RCC 7860 (cell line): ENCODE measurements at places on chromosomes 13 and 19.

GRCh38 chr19:5250127-5250659 is 90.4 kb downstream of the PTPRS start:
- DNase-seq: no peak

- DNase-seq: no peak
Observed at GRCh38 chr19:14868497-14868896, 17.4 kb downstream of the OR7A17 start.

DNA sequence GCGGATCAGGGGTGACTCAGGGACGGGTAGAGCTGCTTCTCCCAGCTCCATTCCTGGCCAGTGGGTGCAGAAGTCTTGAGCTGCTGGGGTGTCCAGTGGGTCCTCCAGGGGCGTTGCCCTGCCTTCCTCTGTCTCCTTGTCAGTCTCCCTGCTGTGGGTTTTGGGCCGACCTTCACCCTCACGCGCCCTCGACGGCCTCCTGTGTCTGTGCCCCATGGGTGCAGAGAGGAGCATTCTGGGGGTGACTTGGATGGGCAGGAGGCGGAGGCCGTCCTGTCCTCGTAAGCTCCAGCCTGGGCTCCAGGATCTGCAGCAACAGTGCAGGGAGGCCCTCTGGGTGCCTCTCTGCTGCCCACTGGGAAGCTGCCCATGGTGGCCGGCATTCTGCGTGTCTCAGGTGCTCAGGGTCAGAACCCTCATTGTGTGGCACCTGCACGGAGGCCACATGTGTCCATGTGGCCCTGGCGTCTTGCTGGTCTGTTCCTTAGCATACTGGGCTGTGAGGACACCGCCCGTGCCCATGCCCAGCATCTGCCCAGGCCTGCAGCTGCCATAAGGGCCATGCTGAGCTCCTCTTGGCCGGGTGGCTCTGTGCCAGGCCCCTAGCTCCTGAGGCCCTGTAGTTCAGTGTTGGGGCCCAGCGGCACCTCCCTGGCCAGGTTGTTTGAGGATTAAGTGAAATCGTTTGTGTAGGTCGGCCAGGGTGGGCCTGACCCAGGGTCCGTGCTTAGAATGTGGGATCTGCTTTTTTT is 17.3 kb downstream of the DOT1L start:
- DNase-seq: no peak

- DNase-seq: no peak
Observed at GRCh38 chr13:73985783-73986182, 148.4 kb downstream of the KLF12 start.

DNA sequence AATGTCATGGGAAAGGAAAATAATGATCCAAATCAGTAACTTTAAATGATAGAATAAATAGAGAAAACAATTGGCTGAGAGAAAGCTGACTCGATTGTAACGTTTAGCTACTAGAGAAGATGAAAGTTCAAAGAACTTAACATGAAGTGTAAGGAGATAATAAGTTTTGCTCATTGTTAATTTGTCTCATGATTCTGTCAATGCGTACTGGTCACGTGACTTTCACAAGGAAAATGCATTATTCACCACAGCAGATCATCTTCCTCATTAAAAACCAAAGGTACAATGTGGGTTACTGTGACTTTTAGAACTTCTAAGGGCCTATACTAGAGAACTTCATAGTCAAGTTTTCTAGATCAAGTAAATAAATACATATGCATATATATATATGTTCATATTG is 1207.2 kb downstream of the EFNB2 start:
- no peak for DNase-seq

- no peak for DNase-seq
Observed at GRCh38 chr19:54099190-54099902, 1.3 kb downstream of the OSCAR start.

GRCh38 chr19:23460656-23461055 is 65.4 kb upstream of the ZNF91 start:
- DNase-seq: peak; percentile 8

- no peak for DNase-seq
Observed at GRCh38 chr19:13033244-13033643, 38.0 kb downstream of the NFIX start.

DNA sequence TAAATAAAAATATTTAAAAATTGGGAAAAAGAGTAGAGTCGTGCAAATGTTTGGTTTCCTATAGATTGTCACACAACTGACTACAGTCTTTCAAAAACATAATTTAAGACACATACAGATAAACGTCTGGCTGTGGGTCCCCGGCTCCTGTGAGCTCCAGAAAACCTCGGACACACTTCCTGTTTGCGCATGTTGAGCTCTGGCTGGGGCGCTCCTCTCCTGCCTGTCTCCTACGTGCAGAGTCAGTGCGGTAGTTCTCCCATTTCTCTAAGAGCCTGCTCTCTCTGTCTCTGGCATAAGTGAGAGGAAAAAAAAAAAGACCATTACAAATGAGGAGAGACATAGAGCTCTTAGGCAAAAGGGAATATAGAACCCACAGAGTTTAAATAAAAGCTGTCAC is 128.2 kb upstream of the OBI1 start:
- no peak for DNase-seq

GRCh38 chr19:36436531-36436930 is 18.1 kb upstream of the ZFP82 start:
- no peak for DNase-seq

GRCh38 chr13:59532405-59532804 is 631.3 kb downstream of the DIAPH3 start:
- DNase-seq: no peak

DNA sequence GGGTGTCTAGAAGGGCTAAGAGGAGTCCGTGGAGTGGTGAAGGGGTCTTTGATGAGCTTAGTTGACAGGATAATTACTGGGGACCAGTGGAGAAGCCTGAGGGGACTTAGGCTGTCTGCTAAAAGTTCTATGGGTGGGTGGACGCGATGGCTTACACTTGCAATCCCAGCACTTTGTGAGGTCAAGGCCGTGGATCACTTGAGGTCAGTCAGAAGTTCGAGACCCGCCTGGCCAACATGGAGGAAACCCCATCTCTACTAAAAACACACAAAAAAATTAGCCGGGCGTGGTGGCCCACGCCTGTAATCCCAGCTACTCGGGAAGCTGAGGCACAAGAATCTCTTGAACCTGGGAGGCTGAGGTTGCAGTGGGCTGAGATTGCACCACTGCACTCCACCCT is 2.8 kb upstream of the GSK3A start:
- DNase-seq: no peak

DNA sequence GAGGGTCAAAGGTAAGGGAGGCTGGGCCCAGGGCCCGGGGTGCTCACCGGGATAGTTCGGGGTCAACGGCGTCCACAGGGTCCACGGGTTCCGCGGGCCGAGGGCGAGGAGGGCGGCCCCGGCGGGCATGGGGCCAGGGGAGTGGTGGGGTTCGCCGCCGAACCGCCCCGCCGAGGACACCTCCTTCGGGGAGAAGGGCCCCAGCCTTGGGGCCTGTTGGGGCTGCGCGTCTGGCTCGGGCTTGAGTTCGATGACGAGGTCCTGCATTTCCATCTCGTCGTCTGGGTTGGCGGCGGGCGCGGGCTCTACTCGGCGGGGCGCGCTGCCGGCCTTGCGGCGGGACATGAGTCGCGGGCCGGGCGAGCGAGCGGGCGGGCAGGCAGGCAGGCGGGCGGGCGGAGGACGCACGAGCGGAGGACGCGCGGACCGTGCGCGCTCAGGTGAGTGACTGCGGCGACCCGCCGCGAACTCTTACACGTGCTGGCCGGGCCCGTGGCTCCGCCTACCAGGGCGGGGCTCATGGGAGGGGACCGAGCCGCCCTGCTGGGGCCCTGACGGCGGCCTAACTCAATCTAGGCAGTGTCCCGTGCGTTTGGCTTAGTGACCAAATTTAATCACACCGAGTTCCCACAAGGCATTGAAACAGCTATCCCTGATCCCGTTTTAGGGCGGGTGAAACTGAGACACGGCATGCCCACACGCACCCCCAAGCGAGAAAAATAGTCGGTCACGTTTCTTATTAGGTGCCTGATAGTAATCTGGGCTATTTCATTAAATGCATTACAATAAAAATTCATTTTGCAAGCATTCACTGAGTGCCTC is at the start of gene ZNF296:
Gene ZNF296 (minus strand): TSS at position 450 of the 822 bp plus-strand sequence. CDS start 105 bp downstream, at position 345.
- DNase-seq: peak; percentile 47

GRCh38 chr13:97726664-97727280 is 226.7 kb upstream of the IPO5 start:
- DNase-seq: no peak

DNA sequence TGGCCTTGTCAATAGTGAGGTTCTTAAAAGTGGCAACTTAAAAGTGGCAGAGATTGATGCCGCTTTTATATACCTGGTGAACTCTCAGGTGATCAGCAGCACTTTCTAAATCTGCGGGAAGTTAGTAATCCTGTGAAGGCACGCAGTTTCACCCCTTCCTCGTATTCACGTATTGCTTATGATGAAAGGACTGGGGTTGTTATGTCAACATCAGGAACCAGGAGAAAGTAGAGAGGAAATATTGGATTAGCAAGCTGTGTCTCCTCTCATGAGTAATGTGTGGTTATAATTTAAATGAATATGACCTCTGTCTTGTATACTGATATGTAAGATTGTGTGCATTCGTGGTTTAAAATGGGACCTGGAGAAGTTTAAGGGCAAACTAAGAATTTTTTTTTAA is 544.6 kb downstream of the SLITRK6 start:
- DNase-seq: no peak

- no peak for DNase-seq
Observed at GRCh38 chr13:99548448-99548847, 47.2 kb downstream of the TM9SF2 start.

DNA sequence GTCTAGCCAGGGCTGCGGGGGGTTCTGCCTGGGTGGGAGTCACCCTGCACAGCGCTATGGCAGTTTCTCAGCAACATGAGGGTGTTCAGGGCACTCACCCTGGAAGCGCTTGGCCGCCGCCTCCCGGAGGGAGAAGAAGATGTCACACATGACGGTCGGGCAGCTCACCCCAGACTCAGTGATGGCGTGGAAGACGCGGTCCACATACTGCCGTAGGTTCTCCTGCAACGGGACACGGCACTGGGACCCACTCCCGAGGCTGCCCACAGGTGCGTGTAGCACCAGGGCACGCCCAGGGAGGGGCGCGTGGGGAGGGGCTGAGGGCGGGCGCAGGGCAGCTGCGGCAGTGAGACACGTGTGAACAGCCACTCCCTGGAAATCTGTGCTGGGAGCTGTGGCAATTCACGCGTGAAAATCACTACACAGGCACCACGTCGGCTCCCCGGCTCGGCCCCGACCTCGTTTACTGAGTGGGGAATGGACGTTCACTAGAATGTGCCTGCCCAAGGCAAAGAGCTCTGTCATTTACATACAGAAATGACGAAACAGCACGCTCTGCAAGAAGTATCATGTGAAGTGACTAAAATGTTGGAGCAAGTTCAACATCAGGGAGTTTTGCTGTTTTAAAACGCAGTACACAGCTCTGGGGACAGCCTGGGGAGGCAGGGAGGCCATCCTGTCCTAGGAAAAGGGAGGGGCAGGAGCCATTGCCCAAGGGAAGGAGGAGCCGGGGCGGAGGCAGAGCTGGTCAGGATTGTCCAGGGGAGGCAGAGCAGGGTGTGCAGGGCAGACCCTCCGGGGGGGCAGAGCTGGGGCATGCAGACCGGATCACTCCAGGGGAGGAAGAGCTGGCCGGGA is 41.5 kb upstream of the C13orf46 start:
- DNase-seq: no peak

DNA sequence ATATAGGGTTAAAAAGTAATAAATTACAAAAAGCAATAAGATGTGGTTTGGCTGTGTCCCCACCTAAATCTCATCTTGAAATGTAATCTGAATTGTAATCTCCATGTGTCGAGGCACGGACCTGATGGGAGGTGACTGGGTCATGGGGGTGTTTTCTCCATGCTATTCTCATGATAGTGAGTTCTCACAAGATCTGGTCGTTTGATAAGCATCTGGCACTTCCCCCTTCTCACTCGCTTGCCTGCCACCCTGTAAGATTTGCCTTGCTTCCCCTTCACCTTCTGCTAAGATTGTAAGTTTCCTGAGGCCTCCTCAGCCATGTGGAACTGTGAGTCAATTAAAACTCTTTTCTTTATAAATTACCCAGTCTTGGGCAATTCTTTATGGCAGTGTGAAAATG is 577.4 kb downstream of the TBC1D4 start:
- DNase-seq: no peak

DNA sequence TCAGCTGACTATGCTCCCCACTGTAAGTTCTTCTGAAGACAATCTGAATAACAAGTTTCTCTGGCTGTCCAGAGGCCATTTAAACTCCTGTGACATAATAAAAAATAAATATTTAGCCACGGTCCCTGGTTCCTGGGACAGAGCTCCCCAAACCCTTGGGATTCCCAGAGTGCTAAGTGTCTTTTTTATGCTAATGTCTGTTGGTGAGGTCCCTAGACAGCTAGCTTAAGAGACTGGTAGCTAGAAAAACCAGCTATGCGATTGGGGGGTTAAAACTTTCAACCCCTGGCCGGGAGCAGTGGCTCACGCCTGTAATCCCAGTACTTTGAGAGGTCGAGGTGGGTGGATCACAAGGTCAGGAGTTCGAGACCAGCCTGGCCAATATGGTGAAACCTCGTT is 5.9 kb downstream of the EPSTI1 start:
- no peak for DNase-seq

DNA sequence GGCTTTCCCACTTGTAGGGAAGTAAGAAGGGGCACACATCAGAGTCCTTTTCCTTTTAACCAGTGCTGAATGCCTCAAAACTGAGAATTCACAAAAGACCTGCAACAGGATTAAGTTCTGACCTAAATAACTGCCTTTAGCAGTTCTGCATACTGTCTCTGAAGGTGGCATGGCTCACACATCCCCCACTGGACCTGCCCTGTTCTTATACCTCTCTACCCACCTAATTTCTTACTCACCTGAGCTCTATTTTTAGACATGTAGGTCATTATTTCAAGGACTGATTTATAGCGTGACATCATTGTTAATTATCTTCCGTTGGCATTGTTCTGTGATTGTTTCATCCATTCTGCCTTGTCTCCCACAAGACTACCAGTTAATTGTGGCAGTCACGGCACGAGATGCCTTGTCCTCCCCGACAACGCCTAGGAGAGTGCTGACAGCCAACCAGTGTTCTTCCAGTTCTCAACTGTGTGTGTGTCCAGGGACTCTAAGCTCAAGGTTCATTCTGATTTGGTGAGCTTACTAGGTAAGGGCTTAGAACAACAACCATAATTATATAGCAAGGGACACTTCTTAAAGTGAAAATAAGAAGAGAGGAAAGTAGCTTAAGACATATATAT is 27.1 kb upstream of the UBL3 start:
- DNase-seq: no peak

DNA sequence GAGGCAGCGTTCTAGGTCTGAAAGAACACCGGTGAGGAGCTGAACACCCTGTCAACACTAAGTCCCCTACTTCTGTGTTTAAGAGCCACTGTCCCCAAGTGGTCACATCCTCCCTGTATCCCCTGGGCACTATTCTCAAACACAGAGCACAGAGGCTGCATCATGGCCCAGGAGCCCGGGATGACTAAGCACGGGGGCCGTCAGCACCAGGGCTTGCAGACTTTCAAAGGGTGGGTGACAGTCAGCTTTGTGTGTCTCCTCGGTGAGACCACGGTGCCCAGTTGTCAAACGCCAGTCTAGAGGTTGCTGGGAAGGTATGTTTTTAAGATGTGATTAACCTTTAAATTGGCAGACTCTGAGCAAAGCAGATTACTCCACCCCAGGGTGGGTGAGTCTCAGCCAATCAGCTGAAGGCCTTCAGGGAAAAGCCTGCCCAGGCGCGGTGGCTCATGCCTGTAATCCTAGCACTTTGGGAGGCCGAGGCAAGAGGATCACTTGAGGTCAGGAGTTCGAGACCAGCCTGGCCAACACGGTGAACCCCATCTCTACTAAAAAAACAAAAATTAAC is 8.0 kb downstream of the MAP2K2 start:
- DNase-seq: no peak
